ENCODE measurements at places on chromosomes 2 and 18.

DNA sequence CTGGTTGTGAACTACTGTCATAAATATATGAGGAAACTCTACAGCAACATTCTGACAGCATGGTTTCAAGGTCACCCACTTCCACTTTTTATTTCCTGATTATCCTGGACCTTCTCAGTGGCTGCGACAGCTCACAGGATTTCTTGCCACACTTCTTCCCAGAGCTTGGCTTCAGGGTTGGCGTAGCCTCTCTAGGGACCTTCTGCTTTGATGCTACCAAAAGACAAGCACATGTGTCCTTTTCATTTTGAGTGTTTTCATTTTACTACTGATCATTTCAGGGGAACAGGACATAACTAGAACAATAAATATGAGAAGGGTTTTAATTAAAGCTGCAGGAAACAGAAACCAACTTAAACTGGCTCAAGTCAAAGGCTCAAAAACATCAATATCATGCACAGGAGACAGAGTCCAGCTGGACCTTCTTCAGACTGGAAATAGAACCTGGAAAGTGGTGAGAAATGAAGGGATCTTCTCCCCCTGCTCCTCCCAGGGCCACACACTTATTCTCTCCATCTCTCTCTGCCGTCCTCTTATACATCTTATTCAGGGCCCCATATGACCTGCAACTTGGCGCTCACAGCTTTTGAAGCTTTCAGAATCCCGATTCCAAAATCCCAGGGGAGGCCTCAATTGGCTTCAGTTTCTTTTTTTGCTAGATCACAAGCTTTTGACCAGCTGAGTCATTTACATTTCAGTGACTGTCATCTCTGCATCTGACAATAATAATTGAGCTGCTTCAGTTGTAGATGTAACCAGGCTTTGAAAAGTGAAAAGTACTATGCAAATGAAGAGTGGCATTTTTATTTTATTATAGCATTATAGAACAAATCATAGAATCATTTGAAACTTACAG, 9.7 kb downstream of the VIT start:
- peak; percentile 67 for DNase-seq

DNA sequence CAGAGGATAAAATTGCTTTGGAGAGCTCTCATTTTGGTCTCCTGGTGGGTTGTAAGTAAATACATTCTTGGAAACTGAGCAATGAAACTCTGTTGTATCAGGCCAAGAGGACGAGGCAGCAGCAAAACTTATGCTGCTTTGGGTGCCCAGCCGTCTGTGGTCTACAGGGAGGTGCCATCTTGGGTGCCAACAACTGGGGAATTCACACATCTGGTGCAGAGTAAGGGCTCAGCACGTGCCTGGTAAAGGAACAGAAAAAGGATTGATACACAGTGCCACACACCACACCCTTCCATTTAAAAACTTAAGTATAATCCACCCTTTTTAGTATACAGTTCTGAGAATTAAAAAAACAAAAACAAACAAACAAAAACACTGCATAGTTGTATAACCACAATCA, 221.9 kb downstream of the TSN start:
- peak; percentile 11 for DNase-seq

- peak; percentile 92 for DNase-seq
Observed at GRCh38 chr2:174606336-174606735, 8.7 kb upstream of the WIPF1 start.

DNA sequence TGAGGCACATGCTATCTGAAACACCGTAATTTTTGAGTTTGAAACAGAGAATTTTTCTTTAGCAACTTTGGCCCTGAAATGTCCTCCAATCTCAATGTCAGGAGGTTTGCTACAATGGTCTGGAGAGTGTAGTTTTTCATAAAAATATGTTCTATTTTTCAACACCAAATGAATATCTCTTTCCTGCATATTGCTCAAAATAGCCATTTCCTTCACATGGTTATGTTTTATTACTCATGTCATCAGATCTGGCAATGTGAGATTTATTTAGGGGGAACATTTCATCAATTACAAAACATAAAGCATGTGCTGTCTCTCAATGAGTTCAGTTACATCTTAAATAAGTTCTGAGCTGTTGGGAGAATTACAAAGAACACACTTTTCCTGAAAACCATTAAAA, 871.9 kb upstream of the FSHR start:
- DNase-seq = no peak

DNA sequence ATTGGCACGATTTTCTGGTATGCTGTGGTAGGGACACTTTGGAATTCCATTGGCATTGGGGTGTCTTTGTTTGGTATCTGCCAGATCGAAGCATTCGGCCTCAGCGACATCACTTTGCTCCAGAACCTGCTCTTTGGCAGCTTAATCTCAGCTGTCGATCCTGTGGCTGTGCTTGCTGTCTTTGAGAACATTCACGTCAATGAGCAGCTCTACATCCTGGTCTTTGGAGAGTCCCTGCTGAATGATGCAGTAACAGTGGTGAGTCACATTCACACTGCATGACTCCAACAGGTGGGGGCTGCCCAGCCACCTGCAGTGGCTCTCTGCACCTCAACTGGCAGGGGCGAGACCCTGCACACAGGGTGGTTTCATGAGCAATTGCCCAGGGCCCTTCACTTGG, 38.4 kb downstream of the SLC9A2 start:
- DNase-seq = no peak

DNA sequence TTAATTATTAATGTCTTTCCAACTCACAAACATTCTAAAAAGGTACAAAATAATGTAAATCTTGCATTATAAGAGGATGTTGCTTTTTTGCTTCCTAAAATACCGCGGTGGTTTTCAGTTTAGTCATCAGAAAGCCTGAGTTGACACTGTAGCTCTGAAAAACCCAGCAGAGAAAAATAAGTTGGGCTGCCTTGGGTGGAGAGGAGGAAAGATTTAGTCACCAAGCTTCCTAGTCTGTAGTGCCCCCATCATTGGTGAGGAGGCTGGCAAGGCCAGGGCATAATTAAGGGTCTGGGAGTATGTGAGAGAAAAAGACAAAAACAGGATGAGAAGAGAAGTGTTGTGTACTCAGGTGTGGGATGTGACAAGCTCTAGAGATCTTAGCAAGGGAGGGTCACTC, 5.7 kb downstream of the PTPRM start:
- DNase-seq = peak; percentile 62

DNA sequence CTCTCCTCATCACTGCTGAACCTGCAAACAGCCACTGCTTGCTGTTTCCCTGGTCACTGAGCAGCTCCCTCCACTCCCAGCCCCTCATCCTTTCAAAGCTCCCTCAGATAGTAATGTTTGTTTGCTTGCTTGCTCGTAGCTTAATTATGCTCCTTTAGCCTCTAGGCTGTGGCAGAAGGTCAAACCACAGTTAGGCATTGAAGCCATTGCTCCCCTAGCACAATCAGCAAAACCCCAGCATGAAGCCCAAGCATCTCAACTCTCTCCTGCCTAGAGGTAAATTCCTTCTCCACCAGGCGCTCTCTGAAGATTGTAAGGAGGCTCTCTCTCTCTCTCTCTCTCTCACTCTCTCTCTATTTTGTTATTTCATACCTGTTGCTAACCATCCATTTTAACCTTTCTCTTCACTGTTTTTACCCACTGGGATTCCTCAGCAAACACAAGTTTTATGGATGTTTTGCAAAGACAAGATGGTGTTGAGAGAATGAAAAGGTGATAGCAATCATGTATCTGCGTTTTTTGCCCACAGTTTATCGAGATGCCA, 135.9 kb upstream of the HNRNPA3 start:
- DNase-seq = no peak

- DNase-seq = no peak
Observed at GRCh38 chr2:12737297-12737696, 20.6 kb downstream of the TRIB2 start.

DNA sequence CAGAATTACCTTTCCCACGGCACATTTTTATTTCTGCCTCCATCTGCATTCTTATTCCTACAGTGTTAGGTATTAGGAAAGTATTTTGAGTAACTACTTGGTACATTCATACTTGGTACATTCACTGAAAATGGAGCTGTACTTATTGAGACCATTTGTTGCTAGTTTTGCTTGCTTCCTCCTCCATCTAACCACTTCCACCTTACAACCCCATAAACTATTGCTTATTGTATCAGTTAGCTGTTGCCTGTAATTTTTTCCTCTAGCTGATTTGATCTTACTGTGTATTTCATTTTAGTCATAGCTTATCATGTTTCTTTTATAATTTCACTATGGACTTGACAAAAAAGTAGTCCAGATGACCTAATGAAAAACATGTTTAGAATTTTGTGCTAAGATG, 50.7 kb downstream of the AFTPH start:
- no peak for DNase-seq

GRCh38 chr18:715626-716025, 3.2 kb upstream of the ENOSF1 start:
- DNase-seq = peak; percentile 76

DNA sequence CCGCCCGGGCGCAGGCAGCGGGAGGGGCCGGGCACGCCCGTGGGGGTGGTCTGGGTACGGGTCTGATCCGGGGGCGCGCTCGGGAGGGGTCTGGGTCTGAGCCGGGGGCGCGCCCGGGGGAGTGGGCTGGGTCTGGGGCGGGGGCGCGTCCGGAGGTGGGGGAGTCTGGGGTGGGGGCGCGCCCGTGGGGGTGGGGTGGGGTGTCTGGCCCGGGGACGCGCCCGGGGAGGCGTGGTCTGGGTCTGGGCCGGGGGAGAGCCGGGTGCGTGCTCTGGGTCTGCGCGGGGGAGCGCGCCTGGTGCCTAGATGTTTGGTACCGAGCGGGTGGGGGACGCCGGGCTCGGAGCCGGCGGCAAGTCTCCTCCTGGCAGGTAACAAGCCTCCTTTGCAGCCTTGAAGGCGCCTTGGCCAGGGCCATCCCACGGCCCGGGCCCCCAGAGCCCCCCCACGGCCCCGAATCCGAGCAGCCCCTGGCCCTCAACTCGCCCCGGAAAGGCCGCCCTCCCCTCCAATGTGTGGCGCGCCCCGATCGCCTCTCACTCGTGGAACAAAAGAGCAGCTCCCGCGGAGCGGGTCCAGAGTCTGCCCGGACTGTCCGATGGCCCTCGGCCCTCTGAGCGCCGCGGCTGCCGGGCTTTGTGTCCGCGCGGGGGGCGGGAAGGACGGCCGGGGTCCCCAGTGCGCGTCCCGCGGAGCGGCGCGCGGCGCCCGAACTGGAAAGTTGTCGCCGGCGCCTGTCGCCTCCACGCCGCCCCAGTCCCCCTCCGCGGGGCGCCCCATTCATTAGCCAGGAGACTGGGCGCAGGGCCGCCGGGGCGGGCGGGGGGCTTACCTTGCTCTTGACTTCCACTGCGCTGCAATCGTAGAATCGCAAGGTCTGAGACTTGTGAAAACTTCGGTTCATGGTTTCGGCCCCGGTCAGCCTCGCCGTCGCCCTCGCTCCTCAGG, 595 bp downstream of the PARD6G start:
- no peak for DNase-seq

GRCh38 chr2:105812180-105813044, 67.7 kb downstream of the NCK2 start:
- peak; percentile 31 for DNase-seq

GRCh38 chr2:17976871-17977746, 98.6 kb downstream of the KCNS3 start:
- peak; percentile 96 for DNase-seq

- DNase-seq = peak; percentile 9
Observed at GRCh38 chr2:64913357-64913869, 75.8 kb upstream of the SLC1A4 start.

- peak; percentile 20 for DNase-seq
Observed at GRCh38 chr2:225366731-225367130, 32.8 kb upstream of the NYAP2 start.

DNA sequence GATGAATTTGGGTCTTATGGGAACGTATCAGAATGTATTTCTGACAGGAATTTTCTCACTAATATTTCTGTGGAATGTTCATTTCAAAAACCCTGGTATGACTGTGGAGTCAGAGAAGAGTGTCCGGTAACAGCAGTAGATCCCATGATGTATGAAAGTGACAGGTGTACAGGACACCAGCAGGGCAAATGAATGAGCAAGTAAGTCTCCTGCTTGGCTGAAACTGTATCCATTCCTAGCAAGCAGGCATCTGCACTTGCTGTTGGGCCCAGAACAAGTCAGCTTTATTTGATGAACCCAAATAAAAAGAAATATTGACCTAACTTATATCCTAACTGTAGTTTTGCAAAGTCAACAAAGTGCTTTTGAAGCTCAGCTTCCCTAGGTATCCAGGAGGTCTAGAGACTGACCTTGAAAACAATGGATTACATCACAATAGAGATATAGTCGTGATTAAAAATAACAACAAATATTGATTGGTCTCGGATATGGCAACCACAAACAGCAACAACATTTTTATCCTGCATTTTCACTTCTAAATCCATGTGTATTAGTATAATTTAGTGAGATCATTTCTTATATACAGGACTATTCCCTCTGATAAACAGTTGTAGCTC, 37.6 kb downstream of the NXPH2 start:
- no peak for DNase-seq

DNA sequence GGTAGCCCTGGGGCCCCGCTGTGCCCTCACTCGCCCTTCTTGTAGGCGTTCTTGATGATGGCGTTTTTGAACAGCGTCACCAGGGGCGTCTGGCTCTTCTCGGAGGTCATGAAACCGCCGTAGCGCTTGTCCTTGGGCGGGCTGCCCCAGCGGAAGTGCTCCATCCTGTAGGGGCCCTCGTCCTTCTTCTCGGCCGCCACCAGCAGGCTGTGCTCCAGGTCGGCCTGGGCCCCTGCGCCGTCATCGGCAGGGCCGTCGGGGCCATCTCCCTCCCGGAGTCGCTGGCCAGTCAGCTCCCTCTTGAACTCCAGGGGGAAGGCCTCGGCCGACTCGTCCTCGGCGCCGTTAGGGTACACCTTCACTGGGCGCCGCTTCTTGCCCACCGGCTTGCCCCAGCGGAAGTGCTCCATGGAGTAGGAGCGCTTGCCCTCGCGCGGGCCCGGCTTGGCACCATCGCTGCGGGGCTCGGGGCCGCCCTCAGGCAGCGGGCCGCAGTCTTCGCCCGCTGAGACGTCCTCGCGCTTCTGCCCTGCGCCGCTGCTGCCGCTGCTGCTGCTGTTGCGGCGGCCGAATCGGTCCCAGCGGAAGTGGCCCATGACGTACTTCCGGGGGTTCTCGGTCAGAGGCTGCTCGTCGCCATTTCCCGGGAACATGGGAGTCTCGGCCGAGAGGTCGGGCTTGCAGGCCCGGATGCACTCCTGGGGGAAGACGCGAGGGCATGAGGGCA, 7.2 kb downstream of the POMC start:
- peak; percentile 76 for DNase-seq

GRCh38 chr18:48914581-48915251, 36.0 kb downstream of the SMAD7 start:
- no peak for DNase-seq

- DNase-seq = peak; percentile 65
Observed at GRCh38 chr2:20143263-20143662, 81.7 kb downstream of the SDC1 start.

GRCh38 chr2:60484133-60484645, 69.3 kb downstream of the BCL11A start:
- DNase-seq = peak; percentile 96

GRCh38 chr2:101480764-101481163, 5.9 kb upstream of the RFX8 start:
- DNase-seq = no peak

GRCh38 chr2:141704541-141704940, 426.3 kb downstream of the LRP1B start:
- peak; percentile 0 for DNase-seq
